HT1080 (cell line): ENCODE measurements at places on chromosomes 4 and X.

- DNase-seq, result no peak
Measured at GRCh38 chrX:131812847-131813825, 210.0 kb upstream of the STK26 start.

DNA sequence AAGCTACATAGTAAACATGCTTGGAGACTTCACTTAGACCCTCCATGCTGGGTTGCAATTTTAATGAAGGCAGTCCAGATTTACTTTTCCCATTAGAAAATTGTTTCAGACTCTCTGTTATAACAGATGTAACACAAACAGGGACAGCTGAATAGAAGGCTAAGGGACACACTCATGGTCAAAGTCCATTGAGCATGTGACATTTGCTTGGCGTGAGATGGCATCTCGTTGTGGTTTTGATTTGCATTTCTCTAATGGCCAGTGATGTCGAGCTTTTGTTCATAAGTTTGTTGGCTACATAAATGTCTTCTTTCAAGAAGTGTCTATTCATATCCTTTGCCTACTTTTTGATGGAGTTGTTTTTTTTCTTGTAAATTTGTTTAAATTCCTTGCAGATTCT lies 358.2 kb upstream of the CLNK start:
- DNase-seq, result no peak

GRCh38 chr4:149882251-149882650 lies 66.6 kb upstream of the IQCM start:
- DNase-seq, result no peak

- no peak for DNase-seq
Measured at GRCh38 chr4:17866810-17867209, 56.0 kb downstream of the NCAPG start.

GRCh38 chrX:20212486-20213089 lies 54.1 kb downstream of the RPS6KA3 start:
- DNase-seq, result no peak

- DNase-seq, result no peak
Measured at GRCh38 chr4:40856277-40856839, 106.6 kb downstream of the NSUN7 start.
